H7 (cell line): ENCODE measurements at places on chromosomes 13 and 19.

- no peak for DNase-seq
These were observed 15.0 kb upstream of the DHRS12 start for GRCh38 chr13:51818781-51819511.

GRCh38 chr19:43563816-43564457 is 11.4 kb downstream of the XRCC1 start:
- no peak for DNase-seq

DNA sequence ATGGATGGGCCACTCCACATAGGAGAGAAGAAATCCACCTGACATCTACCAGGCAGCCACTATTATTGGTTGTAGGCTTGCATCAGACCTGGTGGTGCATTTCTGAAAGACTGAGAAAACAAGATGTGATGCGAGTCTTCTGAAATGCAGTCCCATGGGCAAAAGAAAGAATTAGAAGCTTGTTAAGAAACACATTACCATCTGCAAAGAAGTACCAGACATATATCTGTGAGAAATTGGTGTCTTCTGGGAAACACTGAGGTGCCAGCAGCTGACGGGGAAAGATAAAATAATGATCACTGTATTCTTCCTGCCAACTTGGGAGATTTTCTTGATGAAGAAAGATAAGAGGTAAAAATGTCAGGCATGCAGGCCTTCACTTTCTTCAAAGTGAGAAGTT is 14.4 kb downstream of the AMER2 start:
- DNase-seq, result no peak

DNA sequence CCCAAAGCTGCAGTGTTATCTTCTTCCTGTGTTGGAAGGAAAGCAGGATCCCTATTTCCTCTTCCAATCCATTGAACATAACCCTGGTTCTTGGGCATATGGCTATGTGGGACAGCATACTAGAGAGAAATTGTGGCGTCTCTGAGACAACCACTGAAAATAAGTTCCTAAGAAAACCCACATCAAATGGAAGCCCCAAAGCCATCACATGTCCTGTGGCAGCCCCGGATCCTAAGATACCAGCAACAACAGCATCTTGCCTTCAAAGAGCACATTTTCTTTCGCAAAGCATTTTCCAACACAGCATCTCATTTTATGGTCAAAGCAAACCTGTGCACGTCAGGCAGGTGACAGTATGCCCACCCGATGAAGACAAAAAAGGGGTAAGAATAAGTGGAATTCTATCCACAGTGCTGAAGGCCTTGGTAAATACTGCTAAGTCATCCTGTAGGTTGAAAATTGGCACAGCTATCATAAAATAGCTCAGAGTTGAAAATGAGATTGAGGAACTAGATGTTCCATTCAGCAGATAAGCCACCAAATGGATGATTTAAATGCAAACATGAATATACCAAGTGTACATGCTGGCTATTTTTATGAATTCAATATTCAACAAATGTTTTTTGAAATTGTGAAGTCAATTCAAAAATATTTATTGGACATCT is 232.2 kb downstream of the DLEU7 start:
- DNase-seq, result no peak
